ENCODE measurements at places on chromosomes 3 and 15.

- DNase-seq = no peak
Observed at GRCh38 chr3:113534365-113534764, 2.0 kb downstream of the SIDT1 start.

GRCh38 chr3:139327861-139328260 lies 16.0 kb upstream of the MRPS22 start:
- DNase-seq = no peak

- DNase-seq = no peak
Observed at GRCh38 chr3:102896851-102897621, 462.2 kb downstream of the ZPLD1 start.

- no peak for DNase-seq
Observed at GRCh38 chr3:184874709-184875644, 63.0 kb downstream of the VPS8 start.

- no peak for DNase-seq
Observed at GRCh38 chr15:67696087-67696486, 129.2 kb upstream of the SKOR1 start.

DNA sequence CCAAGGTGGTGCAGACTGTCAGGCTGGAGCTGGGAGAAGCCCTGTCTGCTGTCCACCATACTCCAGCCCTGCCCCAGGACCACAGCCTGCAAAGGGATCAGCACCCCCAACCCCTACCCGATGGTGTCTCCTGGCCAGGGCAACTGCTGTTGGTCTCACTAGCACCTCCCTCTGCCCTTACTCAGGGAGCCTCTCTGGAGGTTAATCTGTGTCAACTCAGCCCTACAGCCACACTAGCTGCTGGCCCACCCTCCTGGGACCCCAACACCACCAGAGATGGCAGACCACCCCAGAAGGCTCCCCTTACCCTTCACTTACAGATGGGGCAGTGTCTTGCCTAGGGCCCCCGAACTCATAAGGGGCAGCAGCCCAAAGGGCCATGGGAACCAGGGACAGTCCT lies 65.2 kb downstream of the TLE3 start:
- DNase-seq = no peak

- no peak for DNase-seq
Observed at GRCh38 chr3:192366916-192367315, 360.4 kb downstream of the FGF12 start.

DNA sequence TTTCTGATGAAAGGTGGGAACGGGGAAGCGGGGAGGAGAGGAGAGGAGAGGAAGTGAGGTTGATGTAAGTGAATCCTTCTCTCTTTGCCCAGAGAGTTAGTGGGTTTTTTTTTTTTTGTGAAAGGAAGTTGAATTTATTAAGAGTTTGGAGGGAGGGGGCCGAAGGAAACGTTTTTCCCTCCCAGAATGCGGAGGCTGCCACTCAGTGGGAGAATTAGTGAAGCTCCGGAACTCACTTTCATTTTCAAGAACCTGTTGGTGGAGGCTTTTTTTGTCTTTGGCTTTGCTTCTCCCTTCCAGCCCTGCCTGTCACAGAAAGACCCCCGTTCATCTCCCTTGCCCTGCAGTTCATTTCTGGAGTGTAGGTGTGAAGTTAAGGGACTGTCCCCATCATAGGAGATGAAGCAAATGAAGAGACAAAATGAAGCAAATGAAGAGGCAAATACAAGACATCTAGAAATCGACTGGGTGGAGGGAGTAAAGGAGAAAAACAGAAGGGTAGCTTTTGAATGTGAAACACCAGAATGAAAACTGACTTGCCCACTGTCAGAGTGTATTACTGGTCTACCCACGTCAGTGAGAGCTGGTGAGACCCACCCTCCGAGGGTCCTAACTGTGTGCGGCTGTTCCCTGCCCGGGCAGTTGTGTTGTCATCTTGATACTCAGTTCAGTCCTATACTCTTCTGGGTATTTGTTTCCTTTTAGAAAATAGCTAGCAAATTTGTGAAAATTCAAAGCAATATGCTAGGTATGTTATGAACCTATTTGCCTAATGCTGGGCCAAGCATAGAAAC lies 91.5 kb downstream of the ITPR1 start:
- no peak for DNase-seq

DNA sequence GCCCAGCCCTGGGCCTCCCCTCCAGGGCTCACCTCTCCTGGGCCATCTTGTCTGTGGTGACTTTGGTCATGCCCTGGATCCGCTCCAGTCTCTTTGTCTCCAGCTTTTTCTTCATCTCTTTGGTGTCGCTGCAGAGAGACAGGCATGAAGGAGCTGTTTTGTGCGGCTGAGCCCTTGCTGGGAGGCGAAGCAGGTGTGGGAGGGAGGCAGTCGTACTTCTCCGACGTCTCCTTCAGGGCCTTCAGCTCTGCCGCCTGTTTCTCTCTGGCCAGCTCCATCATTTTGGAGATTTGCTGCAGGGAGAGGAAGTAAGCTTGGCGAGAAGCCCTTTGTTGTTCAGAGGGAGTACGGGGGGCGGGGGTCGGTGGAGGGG lies 7.7 kb upstream of the ANKRD63 start:
- DNase-seq = no peak

Data from activated T-cell treated with anti-CD3 and anti-CD28 coated beads for 4 hours (primary cell).